ENCODE measurements at places on chromosomes 2 and 18. TPM values are rescaled to one million over a fixed set of nuclear protein-coding genes. Genes with fewer than 3 reads are reported as not detected.

GRCh38 chr2:31227110-31227509 lies 6.8 kb upstream of the EHD3 start:
- no peak for DNase-seq

DNA sequence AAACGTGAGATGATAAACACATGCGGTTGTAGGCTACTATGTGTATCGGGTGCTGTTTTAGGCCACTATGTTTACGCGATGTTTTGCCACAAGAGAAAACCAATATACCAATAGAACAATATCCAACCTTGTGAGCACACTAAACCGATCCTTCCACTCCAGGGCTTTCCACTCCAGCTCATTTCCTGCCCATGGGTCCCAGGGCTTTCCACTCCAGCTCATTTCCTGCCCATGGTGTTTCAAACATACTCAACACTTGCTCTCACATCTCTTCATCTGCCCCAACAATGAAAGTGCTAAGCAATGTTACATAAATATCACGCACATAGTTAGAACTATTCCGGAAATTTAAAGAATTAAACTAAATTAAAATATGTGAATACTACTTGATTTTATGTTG lies 80.0 kb downstream of the EPB41L3 start:
- DNase-seq, result no peak

DNA sequence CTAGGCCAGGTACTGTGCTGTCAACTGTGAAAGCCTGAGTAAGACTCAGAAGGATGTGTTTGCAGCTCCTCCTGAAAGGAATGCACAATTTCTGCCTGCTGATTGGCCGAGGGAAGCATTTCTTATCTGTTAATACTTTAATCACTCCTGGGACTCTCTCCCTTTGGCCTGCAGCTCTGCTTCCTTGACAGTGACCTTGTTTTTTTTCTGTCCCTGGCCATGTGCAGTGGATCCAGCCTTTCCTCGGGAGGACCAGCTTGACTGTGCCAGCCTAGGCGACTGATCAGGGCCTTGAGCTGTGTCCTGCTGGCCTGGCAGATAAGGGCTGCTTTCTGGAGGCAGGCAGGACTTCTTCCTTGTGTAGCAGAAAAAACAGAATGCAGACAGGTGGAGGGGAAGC lies 10.0 kb downstream of the RNF144A start:
- DNase-seq, result no peak

Gene DNAH6
- 0.26 TPM for total RNA-seq

Gene TLX2
- total RNA-seq, result not detected
